Jurkat, Clone E6-1 (cell line): ENCODE measurements at places on chromosomes 4 and X.

GRCh38 chr4:44425614-44426208 is 22.9 kb downstream of the KCTD8 start:
- DNase-seq: no peak

- DNase-seq: no peak
These were observed 791 bp downstream of the SMIM20 start for GRCh38 chr4:25914670-25915352.

GRCh38 chr4:159258889-159259560 is 156.1 kb downstream of the RAPGEF2 start:
- no peak for DNase-seq

DNA sequence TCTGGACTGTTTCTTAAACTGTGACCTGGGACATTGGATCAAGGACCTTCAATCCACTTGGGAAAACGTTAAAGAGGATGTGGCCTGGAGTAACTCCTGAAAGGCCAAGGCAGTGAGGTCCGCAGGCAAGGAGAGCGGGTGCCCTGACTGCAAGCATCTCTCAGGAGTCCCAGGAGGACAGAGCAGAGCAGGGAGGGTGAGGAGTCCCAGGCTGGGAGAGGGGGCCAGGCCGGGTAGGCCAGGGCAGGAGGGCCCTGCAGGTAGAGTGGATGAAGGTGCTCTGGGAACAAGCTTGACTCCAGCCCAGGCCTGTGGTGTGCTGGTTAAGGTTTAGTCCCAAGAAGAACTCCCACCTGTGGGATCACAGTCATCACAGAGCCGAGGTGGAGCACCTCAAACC is 13.8 kb downstream of the PNMA6E start:
- DNase-seq: no peak

GRCh38 chr4:166049036-166049435 is 176.0 kb downstream of the TLL1 start:
- DNase-seq: no peak

DNA sequence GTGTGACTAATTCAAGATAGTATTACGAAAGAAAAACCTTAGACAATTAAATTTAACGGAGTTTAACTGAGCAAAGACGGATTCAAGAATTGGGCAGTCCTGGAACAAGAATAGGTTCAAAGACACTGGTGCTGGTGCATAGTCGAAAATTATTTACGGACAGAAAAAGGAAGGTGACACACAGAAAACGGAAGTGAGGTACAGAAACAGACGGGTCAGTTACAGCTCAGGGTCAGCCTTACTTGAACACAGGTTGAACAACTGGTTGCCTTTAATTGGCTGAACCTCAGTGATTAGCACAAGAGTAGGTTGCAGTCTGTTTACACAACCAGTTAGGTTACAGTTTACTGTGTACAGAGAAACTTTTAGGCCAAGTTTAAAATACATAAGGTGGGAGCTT is 31.5 kb downstream of the KLHL8 start:
- DNase-seq: no peak

GRCh38 chr4:52366621-52367020 is 292.5 kb downstream of the USP46 start:
- no peak for DNase-seq

DNA sequence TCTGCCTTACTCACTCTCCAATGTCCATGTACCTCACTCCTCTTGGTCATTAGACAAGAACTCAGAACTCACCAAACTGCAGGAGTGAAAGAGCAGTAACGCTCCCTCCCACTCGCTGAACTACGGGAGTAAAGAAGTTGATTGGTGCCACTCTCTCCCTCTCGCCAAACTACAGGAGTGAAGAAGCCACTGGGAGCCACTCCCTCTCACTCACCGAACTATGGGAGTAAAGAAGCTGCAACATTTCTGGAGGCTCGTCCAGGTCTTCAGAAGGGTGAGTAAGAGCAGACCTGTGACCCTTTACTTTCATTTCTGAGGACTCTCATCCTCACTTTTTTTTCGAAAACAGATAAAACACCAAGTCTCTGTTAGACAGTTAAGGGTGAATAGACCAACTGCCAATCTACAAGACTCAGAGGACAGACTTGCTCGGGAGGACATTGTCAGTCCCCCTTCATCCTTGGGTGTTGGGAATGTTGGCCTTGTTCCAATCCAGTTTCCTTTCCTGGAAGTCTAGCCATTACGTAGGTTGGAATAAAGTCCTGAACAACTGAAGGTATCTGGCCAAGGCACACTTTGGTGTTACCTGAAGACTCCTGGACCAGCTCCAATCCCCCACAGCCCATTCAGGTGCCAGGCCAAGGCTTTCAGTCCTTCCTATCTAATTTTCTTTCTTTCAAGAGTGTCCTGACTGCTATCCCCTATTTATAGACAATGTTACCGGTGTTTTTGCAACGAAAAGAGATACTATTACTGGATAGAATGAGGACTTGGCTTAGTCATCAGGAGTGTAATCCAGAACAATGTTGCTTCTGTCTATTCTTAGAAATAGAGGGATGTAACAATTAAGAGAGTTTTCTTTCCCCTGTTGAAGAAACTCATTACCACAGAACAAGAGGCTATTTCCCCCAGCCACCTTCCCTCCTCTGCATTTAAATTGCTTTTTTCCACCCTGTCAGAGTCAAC is 11.0 kb upstream of the COL25A1 start:
- no peak for DNase-seq

DNA sequence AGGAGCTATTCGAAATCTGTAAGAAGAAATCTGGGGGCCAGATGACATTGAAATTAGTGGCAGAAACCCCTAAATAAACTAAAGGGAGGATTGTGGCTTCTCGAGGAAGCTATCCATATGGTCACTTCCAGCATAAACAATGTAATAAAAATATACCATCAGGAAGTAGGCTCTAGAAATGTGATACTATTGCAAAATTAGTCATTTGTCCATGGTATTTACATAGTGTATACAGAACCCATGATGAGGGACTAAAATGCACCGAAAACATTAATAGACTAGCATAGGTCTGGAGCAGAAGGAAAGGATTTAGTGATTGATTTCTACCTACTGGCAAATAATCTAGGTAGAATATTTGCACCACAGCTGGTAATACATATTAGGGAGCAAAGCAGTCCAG is 1344.0 kb downstream of the FSTL5 start:
- DNase-seq: no peak

DNA sequence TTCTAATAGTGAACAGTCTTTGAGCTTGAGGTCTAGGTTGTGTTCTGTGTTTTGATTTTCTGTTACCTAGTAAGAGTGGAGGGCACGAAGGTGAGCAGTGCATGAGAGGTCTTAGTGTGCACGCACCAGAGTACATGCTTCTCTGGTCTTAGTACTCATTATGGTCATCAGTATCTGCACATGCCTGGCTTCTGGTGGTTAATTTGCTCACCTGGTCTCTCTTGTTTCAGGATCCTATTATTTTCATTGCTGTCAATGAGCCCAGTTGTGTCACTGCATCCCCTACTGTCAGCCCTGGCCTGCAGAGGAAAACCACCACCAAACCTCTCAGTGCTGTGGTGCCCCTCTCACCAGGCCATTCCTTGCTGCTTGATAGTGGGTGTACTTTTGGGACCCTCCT is 54.8 kb downstream of the NSUN7 start:
- no peak for DNase-seq

GRCh38 chr4:89099034-89099433 is 12.3 kb upstream of the TIGD2 start:
- DNase-seq: no peak

- DNase-seq: peak; percentile 4
These were observed 440.1 kb downstream of the AFF2 start for GRCh38 chrX:148940411-148940996.

- no peak for DNase-seq
These were observed 37.1 kb downstream of the XG start for GRCh38 chrX:2788980-2789379.

DNA sequence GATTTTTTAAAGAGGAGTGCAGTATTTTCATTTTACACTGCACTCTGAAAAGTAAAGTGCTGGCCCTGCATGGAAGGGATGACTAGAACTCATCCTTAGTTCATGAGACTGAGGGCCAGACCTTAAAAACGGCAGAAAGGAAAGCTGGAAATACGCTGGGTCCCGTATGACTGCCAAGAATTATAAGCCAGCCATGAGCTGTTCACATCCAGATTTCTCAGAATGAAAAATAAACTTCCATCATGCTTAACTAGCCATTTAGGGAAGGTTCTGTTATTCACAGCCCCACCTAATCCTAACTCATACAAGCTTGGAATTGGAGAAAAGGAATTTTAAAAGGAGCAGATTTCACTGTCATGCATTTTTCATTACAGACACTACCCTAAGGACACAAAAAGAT is 894.4 kb downstream of the FAT4 start:
- no peak for DNase-seq

- DNase-seq: no peak
These were observed 89.1 kb downstream of the FNIP2 start for GRCh38 chr4:158857951-158858350.

DNA sequence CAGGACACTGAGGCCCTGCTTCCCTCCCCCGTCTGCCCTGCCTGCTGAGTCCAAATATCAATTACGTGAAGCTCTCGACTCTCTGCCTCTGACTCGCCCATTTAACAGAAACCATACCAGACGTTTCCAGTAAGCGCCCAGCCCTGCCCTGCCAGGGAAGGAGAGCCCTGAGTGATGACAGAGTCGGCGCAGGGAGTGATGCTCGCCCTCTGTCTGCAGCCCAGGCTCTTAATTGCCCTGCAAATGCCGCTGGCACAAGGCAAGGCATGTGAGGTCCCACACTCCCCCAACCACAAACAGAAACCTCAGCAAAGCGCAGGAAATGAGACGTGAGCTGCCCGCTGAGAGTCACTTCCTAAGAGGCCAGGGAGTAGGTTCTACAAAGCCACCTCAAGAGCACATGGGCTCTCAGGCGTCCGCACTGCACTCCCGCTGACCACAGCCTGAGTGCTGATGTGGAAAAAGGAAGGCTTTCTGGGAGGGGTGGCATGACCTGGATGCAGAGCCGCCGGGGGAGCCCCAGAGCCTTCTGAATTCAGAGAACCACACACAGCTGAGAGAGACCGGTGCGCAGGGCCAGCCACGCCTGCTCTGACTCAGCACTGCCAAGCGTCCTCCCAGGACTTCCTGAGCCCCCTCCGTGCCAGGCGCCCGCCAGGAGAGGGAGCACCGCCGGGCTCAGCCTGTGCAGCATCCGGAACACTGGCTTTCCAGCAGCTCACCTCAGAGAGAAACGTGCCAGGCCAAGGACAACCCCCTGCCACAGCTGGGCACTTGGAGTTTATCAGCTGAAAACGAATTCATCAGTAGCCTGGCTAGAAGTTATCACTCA is 5.3 kb downstream of the ZFYVE28 start:
- DNase-seq: peak; percentile 88

GRCh38 chr4:125944966-125945365 is 630.2 kb downstream of the FAT4 start:
- no peak for DNase-seq

DNA sequence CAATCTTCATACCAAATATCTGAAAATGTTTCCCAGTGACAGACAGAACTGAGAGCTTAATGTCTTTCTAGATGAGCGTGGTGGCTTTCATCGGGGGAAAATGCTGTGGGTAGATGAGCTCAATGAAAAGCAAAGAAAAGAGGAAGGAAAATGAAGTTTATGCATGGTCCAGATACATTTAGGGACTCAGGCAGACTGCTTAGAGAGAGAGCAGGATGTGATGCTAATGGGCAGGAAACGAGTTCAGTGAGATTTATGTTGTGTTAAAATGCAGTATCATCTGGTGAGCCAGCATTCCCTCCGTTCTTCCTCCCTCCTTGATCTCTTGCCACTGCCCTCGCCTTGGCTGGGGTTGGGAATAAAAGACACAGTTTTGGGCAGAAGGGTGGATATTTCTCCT is 229.2 kb downstream of the GBA3 start:
- no peak for DNase-seq

DNA sequence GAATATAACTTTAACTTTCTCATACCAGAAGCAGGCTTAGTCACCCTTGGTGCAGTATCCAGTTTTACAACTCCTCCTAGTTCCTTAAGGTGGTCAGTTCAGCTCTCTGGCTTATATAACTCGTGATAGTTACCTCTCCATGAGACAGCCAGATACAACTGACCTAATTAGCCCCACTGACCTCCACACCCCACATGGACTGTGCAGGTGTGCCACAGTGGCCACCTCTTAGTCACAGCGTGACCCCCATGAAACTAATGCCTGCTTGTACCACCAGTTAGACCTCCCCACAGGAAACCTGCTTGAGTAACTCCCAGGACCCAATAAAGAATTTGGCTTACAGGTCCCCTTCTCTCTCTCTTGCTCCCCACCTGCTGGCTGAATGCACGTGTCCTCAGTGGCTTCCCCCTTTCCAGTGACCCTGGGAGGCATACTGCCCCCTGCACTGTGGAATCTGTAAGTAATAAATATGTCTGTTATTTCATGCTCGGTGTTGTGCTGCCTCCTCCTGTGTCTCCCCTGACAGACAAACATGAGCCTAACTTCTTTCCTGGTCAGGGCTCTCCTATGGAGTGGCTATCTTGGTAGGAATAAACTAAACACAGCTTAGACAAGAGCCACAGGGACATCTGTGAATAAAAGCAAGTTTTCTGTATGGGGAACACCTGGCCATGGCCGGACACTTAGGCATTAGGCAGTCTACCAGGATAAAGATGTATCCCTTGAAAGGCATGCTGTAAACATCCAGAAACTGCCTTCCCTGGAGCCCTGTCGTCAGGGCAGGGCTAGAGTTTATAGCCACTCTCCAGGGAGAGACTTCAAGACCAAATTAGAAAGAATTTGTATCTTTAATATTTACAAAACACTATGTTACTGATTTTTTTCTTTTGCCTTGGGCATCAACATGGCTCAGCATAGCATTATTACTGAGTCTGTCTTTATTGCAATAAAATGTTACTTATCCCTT is 209.7 kb upstream of the BOD1L1 start:
- no peak for DNase-seq

DNA sequence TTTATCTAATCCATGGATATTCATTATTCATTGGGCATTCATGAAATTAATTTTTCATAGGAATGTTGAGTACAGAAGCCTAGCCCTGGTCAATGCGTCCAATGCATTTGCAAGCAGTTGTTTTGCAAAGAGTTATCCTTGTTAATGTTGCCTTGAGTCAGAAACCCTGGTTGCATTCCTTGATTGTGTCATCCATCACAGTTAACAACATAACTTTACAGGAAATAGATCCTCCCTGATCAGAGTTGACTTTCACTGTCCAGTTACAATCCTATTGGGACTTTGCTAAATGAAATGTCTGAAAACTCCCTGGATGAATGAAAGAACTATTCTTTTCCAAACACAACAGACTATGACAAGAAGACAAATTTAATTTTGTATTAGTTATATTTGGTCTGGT is 924.3 kb upstream of the SLIT2 start:
- no peak for DNase-seq

- no peak for DNase-seq
These were observed 11.7 kb downstream of the JCHAIN start for GRCh38 chr4:70654605-70655011.

GRCh38 chr4:11769434-11769833 is 340.7 kb upstream of the HS3ST1 start:
- no peak for DNase-seq

GRCh38 chr4:79874197-79874596 is 198.8 kb downstream of the ANTXR2 start:
- DNase-seq: no peak

GRCh38 chrX:147788641-147789350 is 122.9 kb upstream of the FMR1 start:
- no peak for DNase-seq

GRCh38 chr4:82818664-82819662 is 20.4 kb upstream of the SCD5 start:
- DNase-seq: no peak
